Cardiac septum (tissue), 1 donor: ENCODE measurements at places on chromosomes 7 and 10. TPM values are rescaled to one million over a fixed set of nuclear protein-coding genes. Genes with fewer than 3 reads are reported as not detected.

Gene BEND7
- total RNA-seq = 14.0 TPM

Gene CHAT
- not detected for total RNA-seq

DNA sequence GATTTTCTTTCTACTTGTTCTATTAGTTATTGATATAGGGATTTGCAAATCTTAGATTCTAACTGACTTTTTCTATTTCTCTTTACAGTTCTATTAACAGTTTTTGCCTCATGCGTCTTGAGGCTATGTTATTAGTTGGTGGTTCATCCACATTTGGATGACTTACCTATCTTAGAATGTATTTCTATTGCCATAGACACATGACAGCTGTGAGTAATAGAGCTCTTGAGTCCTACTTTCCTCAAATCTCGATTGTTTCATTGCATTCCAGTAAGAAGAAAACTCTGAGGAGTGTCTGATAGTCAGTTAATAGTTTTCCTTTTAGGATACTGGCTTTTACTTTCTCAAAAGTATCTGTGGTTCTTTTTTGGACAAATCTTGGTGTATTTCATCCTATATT lies 241.4 kb upstream of the ZNF32 start:
- DNase-seq = no peak

- DNase-seq = no peak
Measured at GRCh38 chr10:33211106-33211878, 123.2 kb downstream of the NRP1 start.

DNA sequence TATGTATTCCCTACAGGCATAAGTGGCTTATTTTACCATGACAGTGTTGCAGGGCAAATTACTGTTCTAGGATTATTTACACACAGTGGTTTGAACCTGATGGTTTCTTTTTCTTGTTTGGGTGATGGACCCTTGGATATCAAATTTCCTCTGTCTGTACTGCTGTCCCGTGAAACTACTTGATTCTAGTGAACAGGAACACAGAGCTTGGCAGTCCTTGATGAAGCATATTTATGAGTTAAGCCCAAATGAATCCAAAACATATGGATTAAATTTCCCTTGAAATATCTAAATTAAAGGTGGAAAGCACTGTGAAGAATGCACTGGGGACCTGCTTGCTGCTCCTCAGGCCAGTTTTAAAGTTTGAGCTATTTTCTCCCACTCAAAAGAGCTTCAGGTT lies 635.3 kb downstream of the INHBA start:
- no peak for DNase-seq
